Daoy (cell line): ENCODE measurements at places on chromosomes 1 and 21. TPM values are rescaled to one million over a fixed set of nuclear protein-coding genes. Genes with fewer than 3 reads are reported as not detected.

The NBPF10 gene
- total RNA-seq, result 0.46 and 1.0 TPM in 2 replicates

The GCSAML gene
- total RNA-seq, result 2.7 and 3.8 TPM in 2 replicates

The ESRRG gene
- 0.17 TPM in 1 of 2 replicates, not detected in the other for total RNA-seq

The ADAMTS4 gene
- 0.68 and 0.91 TPM in 2 replicates for total RNA-seq

The ARL8A gene
- 21.9 and 29.0 TPM in 2 replicates for total RNA-seq

The LMOD1 gene
- total RNA-seq, result not detected in 2 replicates

DNA sequence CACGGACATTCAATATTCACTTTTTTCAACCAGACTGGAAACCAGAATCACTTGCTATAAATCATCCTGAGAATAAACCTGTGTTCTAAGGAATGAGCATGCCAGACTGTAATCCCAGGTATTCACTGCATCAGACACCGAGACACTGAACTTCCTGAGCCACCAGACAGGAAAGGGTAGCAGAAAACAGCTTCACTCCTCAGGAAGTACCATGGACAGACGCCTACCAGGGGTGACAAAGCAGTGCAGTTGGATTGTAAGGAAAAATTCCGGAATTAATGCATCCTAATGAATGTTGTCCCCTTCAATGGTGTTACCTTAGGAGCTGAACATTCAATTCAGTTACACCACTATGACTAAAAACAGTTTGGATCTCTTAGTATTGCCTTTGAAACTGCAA lies 156.1 kb downstream of the PIGK start:
- DNase-seq, result no peak

DNA sequence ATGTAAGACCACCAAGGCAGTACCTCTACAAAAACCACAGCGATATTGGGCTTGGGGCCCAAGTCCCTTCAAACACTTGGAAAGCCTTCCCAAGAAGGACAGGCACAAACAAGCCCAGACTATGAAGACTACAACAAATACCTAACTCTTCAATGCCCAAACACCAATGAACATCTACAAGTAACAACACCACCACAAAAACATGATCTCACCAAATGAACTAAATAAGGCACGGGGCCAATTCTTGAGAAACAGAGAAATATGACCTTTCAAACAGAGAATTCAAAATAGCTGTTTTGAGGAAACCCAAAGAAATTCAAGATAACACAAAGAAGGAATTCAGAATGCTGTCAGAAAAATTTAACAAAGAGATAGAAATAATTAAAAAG lies 86.8 kb downstream of the COL24A1 start:
- DNase-seq, result no peak

DNA sequence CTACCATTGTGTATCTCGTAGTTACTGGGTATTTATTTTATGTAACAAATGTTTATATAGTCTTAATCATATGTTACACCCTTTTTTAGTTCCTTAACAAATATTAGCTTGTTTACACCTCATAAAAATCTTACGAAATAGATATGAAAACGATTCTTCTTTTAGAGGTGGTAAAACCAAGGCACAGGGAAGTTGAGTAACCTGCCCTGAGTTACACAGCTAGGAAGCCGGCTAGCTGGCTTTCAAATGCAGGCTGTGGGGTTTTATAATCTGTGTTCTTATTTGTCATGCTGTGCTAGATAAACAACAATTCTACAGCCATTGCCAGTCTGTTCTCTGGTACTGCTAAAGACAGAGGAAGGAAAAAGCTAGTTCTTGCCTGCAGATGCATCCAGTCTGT lies 109.6 kb downstream of the NOS1AP start:
- DNase-seq, result no peak

GRCh38 chr1:239537795-239538194 lies 151.4 kb downstream of the CHRM3 start:
- peak; percentile 6 for DNase-seq

GRCh38 chr1:193543259-193543658 lies 356.8 kb upstream of the B3GALT2 start:
- DNase-seq, result peak; percentile 11

GRCh38 chr1:100535264-100535663 lies 2.7 kb upstream of the GPR88 start:
- no peak for DNase-seq

GRCh38 chr1:27529704-27530018 lies 39.7 kb upstream of the WASF2 start:
- DNase-seq, result no peak

DNA sequence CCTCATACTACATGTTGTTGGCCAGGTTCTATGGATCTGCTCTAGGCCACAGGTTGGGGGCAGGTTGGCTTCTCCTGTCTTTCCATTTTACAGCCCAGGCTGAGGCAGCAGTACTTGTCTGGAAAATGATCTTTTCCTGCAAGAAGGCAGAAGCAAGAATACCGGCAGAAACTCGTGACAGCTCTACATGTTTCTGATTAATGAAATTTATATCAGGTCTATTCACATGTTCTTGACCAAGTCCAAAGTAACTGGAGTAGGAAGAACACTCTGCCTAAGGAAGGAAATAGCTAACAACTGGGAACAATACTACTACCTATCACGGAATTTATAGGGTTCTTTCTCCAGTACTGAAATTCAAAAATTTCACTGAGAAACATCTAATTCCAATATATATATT lies 98.3 kb downstream of the PLPPR5 start:
- DNase-seq, result no peak

- DNase-seq, result no peak
These were observed 16.1 kb downstream of the MAB21L3 start for GRCh38 chr1:116127123-116127847.

GRCh38 chr1:61202854-61203598 lies 120.7 kb downstream of the NFIA start:
- no peak for DNase-seq

GRCh38 chr1:235199441-235199840 lies 38.4 kb upstream of the RBM34 start:
- no peak for DNase-seq
